ENCODE measurements at places on chromosomes 1 and 21. TPM values are rescaled to one million over a fixed set of nuclear protein-coding genes. Genes with fewer than 3 reads are reported as not detected.

DNA sequence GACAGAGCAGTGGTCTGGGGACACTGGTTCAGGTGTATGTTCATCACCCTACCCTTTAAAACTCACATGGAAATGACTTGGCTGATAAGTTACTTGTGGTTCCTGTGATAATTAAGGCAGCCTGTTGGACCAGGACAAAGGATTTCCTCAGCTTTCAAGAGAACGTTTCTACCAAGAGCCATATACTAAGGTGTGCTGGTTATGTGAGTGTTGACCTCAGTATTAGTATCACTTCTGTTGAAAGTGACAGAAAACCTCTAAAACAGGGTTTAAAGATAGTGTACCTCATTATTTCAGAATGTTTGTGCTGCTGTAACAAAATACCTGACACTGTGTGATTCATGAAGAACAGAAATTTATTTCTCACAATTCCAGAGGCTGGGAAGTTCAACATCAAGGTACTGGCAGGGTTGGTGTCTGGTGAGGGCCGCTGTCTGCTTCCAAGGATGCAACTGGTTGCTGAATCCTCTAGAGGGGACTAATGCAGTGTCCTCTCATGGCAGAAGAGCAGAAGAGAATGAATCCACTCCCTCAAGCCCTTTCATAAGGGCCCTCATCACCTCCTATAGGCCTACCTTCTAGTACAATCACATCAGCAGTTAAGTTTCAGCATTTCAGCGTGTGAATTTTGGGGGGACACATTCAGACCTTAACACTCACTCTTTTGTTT, 54.9 kb downstream of the UCK2 start:
- H3K36me3 ChIP-seq, result no peaks in the 10 kb centered on the region
- no peak overlapping the region for H3K4me3 ChIP-seq
- H3K27ac ChIP-seq, result no peak overlapping the region
- no peak for DNase-seq
- no peaks in the 10 kb centered on the region for H3K27me3 ChIP-seq

- H3K4me1 ChIP-seq, result no peaks in the 10 kb centered on the region
- H3K4me3 ChIP-seq, result no peak overlapping the region
- no peaks in the 10 kb centered on the region for H3K36me3 ChIP-seq
- no peak overlapping the region for H3K27ac ChIP-seq
- H3K27me3 ChIP-seq, result no peaks in the 10 kb centered on the region
- no peak for DNase-seq
Measured at GRCh38 chr1:182332261-182333060, 59.1 kb downstream of the GLUL start.

DPYD gene
- total RNA-seq, result 44.2 TPM

DNA sequence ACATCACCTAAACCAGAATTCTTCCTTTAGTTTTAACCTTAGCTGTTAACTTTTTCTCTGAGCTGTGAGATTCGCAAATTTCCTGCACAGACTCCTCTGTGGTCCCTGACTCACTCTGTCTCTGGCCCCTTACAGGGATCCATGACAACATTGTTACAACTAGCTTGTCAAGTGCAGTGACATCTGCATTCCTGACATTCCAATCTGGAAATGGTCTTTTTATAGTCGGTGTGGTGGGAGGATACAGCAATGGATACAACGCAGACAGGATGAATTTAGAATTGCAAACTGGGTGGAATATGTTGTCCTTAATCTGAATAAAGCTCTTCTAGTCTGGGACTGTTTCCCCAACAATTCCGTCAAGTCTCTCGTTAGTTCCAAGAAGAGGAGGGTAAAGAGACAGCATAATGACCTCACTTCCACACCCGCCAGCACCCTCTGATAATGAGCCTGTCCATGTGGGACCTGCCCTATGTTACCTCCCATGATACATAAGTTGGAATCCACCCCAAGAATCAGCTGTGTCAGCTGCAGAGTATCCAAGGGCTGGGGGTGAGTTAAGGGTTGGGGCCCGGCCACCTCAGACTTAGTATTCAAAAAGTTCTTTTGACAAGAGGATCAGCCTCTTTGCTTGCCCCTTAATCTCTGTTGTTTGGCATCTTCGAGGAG, 49.4 kb downstream of the ILDR2 start:
- H3K4me1 ChIP-seq, result no peaks in the 10 kb centered on the region
- H3K27ac ChIP-seq, result no peak overlapping the region
- no peak for DNase-seq

B3GALT2 gene
- total RNA-seq, result 1.6 TPM

DNA sequence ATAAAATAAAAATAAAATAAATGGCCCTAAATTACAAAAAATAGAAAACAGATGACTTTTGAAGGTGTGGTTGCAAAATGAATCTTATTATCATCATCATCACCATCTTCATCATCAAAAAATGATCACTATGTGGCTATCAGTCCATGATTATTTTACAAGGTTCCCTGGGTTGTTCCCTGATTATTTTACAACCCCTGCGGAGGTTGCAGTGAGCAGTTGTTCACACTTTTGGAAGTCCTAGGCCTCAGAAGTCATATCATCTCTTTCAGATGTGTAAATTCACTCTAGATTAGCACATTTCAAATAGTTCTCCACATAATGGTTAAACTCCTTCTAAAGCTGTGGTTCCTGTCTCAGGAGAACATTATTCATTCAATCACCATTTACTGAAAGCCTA, 57.4 kb upstream of the NR5A2 start:
- no peaks in the 10 kb centered on the region for H3K36me3 ChIP-seq
- H3K4me3 ChIP-seq, result no peak overlapping the region
- H3K4me1 ChIP-seq, result no peaks in the 10 kb centered on the region
- no peaks in the 10 kb centered on the region for H3K27me3 ChIP-seq

DNA sequence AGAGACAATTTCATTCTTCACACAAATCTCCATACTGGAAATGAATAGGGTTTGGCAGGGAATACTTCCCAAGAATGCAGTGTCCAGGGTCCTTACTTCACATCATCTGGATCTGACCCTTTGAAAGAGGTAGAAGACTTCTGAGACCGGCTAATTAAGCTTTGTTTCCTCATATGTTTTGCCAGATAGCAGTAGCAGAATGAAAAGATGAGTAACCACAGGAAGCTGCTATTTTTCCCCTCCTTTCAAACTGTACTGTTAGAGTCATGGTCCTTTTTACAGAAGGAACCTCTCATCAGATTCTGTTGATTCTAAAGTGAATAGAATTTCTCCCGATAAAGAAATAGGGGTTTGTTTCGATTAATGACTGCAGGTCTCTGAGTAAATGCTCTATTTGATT, 1.4 kb upstream of the OLFML3 start:
- no peak for DNase-seq
- peaks cover 10% of the 10 kb centered on the region for H3K36me3 ChIP-seq
- H3K4me3 ChIP-seq, result no peak overlapping the region
- peak overlapping the region; percentile 91 for H3K27ac ChIP-seq

- H3K27me3 ChIP-seq, result no peaks in the 10 kb centered on the region
- H3K36me3 ChIP-seq, result no peaks in the 10 kb centered on the region
- peak overlapping the region; percentile 73 for H3K4me3 ChIP-seq
Measured at GRCh38 chr1:235503403-235504121, 690 bp downstream of the B3GALNT2 start.

All from sigmoid colon (tissue), 7 donors.